ENCODE measurements at places on chromosomes 2 and 18.

DNA sequence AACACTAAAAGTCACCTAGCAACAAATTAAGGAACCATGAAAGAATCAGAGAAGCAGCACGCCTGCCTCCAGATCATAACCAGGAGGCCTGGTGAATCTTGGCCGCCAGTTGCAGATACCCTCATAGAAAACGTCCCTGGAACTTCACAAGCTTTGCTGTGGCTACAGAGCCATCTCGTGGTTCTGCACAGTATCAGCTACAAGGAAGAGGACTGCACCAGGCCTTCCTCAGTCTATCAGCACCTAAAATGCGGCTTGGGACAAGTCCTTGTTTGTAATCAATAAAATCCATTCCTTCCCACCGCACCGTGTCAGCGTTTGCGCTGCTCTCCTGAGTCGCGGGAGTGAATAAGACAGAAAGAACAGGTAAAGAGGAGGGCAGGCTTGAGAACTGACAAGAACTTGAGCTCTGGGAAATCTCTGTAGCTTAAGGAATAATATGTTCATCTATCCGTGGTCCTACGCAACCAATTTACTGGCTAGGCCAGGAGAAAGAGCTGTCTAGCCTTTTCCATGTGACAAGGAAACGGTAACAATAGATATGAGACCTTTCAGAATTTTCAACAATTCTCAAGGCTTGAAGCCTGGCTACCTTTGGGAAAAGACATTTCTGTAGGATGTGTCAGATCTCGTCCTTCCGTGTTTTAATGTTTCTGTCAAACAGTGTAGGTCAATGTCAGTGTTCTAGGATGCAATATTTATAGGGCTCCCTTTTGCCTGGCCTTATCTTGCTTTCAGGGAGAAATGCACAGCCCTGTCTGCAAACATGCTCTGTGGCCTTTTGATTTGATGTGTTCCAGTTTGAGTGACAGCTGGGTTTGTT is 128.5 kb upstream of the RAB12 start:
- H3K4me3 ChIP-seq: no peak overlapping the region
- H3K27me3 ChIP-seq: no peaks in the 10 kb centered on the region
- no peak overlapping the region for H3K27ac ChIP-seq
- DNase-seq: peak; percentile 84

DNA sequence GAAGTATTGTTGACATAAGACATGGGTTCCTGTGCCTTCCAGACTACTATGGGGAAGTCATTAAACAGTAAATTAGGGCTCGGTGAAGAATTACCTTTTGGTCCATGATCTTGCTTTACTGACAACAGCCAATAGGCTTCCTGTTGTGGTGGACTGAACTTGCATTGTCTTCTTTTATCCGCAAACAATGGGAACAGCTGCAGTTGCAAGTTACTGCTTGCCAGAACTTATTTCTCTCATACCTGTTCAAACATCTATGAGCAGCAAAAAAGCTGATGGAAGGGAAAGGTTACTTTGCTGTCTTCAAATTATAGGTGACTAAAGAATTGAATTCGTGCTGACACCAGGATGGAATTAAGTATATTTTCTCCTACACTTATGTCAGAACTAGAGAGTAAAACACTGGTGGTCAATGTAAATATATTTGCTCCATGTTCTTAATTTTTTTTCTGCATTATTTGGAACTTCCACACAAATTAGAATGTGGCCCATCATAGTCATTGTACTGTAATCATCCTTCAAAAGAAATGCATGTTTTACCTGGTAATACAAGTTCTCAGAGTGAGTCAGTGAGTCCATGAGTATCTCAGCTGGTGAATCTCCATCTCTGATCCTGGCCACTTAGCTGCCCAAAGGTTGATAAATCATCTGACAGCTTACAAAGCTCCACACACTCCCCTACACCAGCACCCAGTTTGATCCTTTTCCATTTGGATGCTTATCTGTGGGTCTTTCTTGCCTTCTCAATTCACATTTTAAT is 37.3 kb upstream of the RNF152 start:
- no peaks in the 10 kb centered on the region for H3K4me1 ChIP-seq
- H3K4me3 ChIP-seq: no peak overlapping the region
- DNase-seq: no peak

- H3K27me3 ChIP-seq: no peaks in the 10 kb centered on the region
- no peak overlapping the region for H3K4me3 ChIP-seq
- peak; percentile 33 for DNase-seq
- H3K27ac ChIP-seq: peak overlapping the region; percentile 80
These were observed 111.1 kb downstream of the PXDN start for GRCh38 chr2:1633092-1633671.

- H3K27me3 ChIP-seq: no peaks in the 10 kb centered on the region
- no peaks in the 10 kb centered on the region for H3K36me3 ChIP-seq
- no peak for DNase-seq
- no peak overlapping the region for H3K4me3 ChIP-seq
- H3K27ac ChIP-seq: no peak overlapping the region
These were observed 17.7 kb downstream of the BCL11A start for GRCh38 chr2:60535685-60536312.
